ENCODE measurements at places on chromosomes 2 and 18. TPM values are rescaled to one million over a fixed set of nuclear protein-coding genes. Genes with fewer than 3 reads are reported as not detected.

DNA sequence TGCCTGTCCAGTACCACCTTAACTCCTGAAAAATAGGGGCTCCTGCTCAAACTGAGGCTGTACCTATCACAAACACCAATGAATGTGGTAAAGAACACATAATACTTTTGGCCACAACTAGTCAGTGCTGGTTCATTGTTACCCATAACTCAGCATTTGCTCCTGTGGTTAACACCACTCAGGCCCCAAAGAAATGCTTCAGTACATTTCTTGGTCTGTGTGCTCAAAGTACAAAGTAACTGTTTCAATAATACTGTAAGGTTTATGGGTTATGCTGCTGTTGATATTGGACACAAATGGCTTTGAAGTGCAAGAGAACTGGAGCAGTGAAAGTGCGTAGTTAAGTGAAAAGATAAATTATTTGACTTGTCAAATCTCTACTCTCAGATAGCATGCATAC, 95.0 kb upstream of the TACR1 start:
- no peak for DNase-seq

- no peak for DNase-seq
Observed at GRCh38 chr2:204888222-204888621, 342.9 kb downstream of the PARD3B start.

GRCh38 chr18:67935638-67936037, 419.1 kb upstream of the DSEL start:
- DNase-seq: no peak

- no peak for DNase-seq
Observed at GRCh38 chr2:86263956-86264355, 64.7 kb downstream of the MRPL35 start.

DNA sequence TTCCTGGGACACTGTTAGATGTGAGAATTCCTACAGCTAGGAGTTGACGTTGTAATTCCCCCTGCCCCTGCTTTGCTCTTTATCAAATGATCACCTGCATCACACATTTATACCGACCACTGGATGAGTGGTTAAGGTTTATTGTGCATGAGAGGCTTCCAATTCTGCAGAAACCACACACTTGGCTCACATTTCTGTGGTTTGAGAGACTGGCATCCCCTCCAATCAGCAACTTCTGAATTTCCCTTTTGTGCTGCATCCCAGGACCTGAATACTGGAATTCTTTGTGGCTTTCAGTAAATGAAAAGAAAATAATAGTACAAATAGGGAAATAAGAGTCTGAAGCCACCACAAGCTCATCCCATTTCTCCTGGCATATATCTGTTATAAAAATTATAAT, 628.7 kb upstream of the PIK3C3 start:
- no peak for DNase-seq

DNA sequence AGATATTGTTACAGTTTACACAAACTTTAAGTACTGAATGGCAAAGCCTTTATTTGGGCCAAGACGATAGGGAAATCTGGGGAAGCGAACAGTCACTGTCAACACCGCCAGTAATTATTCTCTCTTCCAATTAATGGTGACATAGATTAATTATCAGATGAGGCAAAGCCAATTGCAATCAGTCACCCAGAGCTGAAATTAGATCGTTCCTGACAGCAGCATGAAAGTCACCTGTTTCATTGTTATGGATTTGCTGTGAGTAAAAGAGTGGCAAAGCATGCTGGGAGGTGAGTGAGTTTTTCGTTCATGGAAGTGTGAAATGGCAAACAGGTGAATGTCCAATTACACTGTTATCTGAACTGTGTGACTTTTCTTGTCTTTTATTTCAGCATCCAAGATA, 164.8 kb upstream of the KLHL14 start:
- DNase-seq: no peak

- DNase-seq: peak; percentile 58
Observed at GRCh38 chr2:37653093-37653492, 18.3 kb downstream of the CDC42EP3 start.

GRCh38 chr2:238444242-238444641, 17.5 kb downstream of the ASB1 start:
- DNase-seq: no peak

GRCh38 chr2:227368574-227368973, 10.5 kb downstream of the TM4SF20 start:
- no peak for DNase-seq

DNA sequence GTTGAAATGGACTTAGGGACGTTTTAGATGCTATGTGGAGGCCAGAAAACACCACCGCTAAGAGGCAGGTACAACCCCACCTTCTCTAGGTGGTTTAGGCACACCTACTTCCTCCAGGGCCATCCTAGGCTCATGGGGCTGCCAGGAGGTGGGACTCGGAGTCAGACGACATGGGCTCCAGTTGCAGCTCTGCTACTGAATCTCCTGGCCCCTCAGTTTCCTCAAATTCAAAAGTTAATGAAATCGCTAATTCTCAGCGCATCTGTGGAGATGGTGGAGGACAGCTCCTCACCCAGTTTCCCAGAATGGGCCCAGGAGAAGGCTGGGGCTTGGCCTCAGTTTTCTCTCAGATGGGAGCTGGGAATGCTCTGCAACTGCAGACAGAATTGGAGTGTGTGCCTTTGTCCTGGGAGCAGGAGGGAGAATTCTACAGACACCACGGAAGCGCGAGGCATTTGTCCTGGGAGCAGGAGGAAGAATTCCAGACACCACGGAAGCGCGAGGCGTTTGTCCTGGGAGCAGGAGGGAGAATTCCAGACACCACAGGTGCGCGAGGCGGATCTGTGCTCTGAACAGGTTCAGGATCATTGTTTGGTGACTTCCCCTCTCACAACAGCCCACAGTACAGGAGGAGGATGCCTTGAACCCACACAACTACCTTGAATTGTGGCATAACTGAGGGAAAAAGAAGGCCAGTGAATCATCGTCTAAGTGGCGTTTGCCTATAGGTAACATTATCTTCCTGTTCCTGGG, 103.7 kb upstream of the PXDN start:
- no peak for DNase-seq

IL1R1 gene
- total RNA-seq: not detected

ATP8B1 gene
- 0.27 TPM for total RNA-seq

SERPINB13 gene
- total RNA-seq: not detected

PXDN gene
- total RNA-seq: 1.4 TPM

INPP5D gene
- total RNA-seq: 466 TPM

Data from B cell (primary cell).